Stimulated activated CD8-positive, alpha-beta memory T cell treated with anti-CD3 and anti-CD28 coated beads, Interleukin-7, amount 100 ng/mL, for 1 hour (primary cell): ENCODE measurements at places on chromosomes 2 and 18.

GRCh38 chr18:31500051-31500688 is 2.2 kb downstream of the DSG2 start:
- no peak for DNase-seq

DNA sequence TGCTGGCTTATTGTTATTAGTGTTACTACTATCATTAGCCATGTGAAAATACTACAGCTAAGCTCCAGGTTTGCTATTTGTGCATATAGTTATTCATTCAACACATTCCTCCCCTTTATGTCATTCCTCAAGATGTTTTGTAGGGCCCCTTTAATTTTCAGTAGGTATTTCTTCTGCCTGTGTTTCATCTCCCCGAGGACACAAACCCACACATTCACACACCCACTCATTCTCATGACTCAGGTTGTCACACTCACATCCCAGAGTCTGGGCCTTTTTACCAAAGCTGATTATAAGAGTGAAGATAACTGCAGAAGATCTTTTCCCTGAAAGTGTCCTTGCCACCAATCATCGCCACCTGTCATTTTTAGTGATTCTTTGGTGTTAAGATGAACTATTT is 68.6 kb upstream of the SPOPL start:
- DNase-seq: no peak

- DNase-seq: no peak
Observed at GRCh38 chr18:53789376-53790247, 434.9 kb downstream of the MBD2 start.

DNA sequence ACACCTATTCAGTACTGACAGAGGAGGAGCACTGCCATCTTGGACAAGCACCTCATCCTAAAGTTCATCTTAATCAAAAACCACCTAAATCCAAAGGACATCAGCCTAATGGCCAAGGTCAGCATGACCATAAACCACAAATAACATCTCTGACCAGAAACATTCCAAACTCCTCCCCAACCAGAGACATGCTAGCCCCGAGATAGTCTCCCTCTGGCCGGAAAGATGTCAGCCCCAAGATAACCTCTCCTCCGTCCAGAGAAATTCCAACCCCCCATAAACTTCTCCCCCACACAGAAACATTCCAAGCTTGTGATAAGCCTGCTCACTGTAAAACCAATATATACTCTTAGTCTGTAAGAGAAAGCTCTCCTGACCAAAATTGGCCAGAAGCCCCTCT is 260.6 kb downstream of the CLIP4 start:
- no peak for DNase-seq

- DNase-seq: no peak
Observed at GRCh38 chr2:176446718-176447414, 177.6 kb downstream of the MTX2 start.

DNA sequence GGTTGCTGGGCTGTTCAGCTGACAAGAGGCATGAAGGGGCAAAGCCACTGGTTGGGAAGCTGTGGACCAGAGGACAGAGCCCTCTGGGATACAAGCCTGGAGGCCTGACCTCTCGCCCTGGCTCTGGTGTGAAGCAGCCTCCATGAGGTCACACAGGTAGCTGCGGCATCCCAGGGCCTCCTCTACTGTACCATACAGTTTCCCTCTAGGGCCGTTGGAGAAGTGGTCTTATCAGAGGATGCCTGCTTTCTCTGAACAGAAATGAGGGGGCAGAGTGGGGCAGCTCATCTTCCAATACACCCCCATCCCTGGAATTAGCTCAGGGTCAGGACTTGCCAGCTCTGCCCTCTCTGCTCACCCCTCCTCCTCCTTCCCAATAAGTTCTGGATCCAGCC is 135.1 kb upstream of the SMAD2 start:
- DNase-seq: no peak

DNA sequence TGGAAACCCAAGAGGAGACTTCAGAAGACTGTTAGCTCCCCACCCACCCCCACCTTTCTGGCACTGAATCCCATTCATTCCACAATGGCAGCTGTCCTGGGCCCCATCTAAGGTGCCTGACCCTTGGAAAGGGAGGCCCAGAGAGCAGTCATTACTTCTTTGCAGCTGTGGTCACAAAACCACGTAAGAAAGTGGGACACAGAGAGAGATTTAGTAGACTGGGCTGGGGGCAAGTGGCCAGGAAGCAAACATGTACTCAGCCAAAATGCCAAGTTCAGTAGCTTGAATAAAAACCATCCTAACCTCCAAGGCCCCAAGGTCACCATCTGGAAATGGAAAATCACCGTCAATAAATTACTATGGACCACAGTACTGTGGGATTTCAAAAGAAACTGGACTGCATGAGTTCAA is 381.4 kb downstream of the TNS1 start:
- DNase-seq: no peak

DNA sequence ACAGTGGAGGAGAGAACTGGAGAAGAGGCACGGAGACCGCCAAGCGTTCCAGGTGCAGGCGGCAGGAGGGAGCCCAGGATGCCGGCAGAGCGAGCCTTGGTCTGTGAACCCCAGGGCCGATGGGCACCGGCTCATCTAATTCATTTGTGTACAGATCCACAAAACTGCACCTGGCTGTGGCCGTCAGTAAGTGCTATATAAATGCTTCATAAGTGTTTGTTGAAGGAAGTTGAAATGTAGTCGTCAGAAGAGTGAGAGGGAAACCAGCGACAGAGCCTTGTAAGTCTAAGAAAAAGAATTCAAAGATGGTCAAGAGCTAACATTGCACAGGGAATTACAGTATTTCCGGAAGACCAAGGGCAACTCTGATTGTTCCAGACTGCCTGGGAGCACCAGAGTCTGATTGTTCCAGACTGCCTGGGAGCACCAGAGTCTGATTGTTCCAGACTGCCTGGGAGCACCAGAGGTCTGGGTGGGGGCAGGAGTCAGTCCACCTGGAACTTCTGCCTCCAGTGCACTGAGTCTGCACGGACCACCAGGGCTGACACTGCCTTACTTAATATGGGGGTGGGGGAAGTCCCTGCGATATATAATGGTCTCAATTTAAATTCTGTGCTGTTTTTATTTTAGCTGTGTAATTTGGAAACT is 112.3 kb downstream of the BCL2 start:
- no peak for DNase-seq

- DNase-seq: no peak
Observed at GRCh38 chr18:6437937-6438818, 23.5 kb upstream of the L3MBTL4 start.

DNA sequence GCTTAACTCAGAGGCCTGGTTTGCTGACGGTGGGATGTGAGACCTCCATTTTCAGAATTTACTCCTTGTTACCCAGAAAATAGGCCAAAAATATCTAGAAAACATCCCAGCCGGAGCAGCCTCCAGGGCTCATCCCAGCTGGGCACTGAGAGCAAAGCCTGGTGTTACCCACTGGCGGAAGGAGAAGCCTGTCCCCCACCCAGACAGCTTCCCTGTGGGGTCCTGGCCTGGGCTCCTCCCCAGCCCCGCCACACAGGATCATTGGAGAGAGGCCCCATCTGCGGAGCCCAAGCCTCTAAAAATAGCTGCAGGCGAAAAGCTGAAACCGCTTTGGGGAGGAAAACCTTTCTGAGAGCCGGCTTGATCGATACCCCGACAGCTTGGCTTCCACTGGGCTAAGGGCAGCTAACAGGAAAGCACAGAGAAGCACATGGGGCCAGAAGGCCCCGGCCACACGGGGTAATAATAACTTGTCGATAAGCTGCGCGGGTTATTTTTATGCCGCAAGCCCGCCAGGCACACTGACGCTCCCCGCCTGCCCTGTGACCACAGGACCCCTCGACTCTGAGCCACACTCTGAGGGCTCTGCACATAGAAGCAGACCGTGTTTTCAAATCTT is 26.9 kb upstream of the FAHD2A start:
- no peak for DNase-seq

GRCh38 chr2:234579231-234579962 is 82.5 kb upstream of the ARL4C start:
- no peak for DNase-seq

GRCh38 chr2:152620208-152620607 is 97.1 kb downstream of the PRPF40A start:
- DNase-seq: no peak

DNA sequence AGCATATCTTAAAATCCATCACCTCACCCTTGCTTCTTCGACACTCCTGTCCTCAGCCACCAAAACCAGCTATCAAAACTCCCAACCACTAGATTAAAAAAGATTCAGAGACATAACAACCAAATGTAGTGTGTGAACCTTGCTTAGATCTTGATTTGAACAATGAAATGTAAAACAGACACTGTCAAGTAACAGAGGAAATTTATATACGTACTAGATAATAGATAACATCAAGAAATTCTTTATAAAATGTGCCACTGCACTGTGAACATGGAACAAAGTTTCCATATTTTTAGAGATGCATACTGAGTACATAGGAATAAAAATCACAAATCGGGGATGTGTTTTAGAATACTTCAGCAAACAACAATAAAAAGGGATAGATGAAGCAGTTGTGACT is 86.0 kb downstream of the THADA start:
- DNase-seq: no peak

GRCh38 chr2:217396586-217396985 is 536.7 kb upstream of the TNP1 start:
- no peak for DNase-seq

DNA sequence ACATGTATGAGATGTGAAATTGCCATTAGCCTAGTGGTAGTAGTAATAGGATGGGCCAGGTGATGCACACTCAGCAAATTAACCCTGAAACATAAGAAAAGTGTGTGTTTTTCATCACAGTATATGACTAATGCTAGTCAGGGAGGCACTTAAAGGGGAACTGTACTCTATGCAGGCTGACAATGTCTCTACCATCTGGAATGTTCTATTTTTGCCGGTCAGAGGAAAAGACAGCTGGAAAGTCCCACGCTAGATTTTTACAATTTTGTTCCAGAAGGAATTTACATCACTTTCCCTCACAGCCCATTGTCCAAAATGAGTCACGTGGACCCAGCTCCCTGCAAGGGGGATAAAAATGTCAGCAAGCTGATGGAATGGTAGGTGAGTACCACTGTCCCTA is 746.3 kb upstream of the CHAC2 start:
- no peak for DNase-seq

DNA sequence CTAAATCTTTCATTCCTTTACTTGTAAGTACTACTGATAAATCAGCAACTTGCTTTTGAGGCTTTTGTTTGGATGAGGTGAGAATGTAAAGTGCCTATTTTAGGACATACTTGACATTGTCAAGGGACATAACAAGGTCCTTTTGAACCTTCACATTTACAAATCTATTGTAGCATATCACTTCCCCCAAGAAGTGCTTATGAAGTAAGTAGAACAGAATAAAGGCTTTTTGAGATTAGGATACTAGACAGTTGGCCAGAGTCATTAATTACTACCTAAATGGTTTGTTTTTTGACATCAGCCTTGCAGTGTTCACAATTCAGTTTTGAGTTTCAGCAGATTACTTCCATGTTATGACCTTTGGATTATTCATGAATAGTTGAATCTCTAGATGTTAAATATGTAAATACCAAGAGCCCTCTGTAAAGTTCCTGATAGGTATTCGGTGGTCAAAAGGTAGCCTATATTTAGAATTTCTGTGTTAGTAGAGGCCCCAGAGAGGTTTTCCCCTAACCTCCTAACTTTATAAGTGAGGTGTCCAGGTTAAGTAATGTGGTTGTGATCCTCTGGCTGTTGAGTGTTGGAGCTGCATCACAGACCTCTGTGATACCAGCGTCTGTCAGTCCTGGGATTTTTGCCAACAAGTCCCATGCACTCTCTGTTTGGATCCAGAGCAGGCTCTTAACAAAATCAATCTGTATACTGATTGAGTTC is 67.2 kb downstream of the LCLAT1 start:
- DNase-seq: no peak

GRCh38 chr18:36887864-36888263 is 58.9 kb downstream of the KIAA1328 start:
- DNase-seq: no peak

GRCh38 chr18:79935098-79935480 is 16.4 kb downstream of the SLC66A2 start:
- DNase-seq: no peak

DNA sequence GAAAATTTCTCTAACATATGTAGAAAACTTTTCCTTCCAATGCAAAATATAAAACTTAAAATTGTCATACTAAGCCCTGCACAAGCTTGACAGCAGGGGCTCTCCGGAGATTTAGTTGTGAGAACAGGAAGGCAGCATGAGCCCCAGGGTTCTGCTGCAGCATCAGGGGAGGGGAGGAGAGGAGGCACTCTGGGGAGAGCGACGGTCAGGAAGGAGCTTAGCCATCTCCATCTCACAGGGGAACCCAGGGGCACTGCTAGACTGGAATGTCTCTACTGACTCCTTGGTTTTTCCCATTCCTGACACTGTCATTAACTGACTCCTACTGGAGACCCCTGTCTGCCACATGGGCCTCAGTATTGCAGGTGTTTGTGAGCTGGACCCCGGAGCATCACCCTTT is 123.6 kb downstream of the GPR39 start:
- no peak for DNase-seq

DNA sequence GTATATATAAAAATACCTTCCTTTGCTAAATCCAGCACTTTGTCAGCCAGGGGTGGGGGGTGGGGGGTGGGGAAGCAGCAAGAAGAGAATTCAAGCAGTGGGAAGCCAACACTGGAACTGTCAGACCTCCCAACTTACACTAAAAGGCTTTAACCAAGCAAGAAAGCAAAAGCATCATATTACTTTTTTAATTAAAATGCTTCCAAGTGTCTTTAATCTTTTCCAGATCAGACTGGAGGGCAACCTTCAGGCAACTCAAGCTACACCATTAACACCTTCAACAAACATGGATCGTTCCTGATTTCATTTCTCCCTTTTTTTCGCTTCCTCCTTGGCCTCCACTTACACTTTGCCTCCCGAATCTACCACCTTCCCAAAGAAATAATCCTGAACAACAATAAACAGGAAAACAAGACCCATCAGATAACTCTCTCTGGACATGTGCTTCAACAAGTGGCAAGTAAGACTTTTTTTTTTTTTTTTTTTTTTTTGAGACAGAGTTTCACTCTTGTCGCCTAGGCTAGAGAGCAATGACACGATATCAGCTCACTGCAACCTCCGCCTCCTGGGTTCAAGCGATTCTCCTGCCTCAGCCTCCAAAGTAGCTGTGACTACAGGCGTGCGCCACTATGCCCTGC is 35.5 kb downstream of the ZNF521 start:
- no peak for DNase-seq

GRCh38 chr2:163692611-163693482 is 43.0 kb downstream of the FIGN start:
- DNase-seq: no peak

- DNase-seq: no peak
Observed at GRCh38 chr2:44126106-44126797, 42.4 kb upstream of the PPM1B start.
